ENCODE measurements at places on chromosomes 6 and 20.

DNA sequence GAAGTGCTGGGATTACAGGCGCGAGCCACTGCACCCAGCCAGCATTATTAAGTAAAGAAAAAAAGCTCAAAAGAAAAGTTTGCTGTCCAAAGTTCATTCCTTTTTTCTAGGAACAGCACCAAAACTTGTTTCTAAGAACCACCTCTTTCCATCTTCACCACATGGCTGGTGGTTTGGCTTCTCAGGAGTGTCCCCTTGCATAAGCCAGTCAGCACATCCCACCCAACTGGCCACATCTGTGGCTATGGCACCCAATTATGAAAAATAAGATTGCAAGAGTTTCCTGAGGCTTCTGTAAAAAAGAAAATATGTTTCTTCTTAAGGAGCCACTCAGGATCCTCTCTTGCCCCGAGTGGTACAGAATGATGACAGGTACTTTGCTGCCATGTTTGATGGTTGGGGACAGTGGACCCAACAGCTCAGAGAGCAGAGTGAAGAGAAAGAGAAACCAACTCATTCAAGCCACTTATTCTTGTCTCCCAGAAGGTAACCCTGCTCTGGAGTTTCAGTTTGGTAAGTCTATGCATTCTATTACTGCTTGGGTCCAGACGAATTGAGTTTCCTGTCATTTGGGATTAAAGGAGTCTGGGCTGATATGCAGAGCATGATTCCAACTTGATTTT lies 65.3 kb downstream of the PSMB1 start:
- DNase-seq: no peak

GRCh38 chr6:134431421-134431859 lies 113.5 kb upstream of the SGK1 start:
- peak; percentile 27 for DNase-seq

DNA sequence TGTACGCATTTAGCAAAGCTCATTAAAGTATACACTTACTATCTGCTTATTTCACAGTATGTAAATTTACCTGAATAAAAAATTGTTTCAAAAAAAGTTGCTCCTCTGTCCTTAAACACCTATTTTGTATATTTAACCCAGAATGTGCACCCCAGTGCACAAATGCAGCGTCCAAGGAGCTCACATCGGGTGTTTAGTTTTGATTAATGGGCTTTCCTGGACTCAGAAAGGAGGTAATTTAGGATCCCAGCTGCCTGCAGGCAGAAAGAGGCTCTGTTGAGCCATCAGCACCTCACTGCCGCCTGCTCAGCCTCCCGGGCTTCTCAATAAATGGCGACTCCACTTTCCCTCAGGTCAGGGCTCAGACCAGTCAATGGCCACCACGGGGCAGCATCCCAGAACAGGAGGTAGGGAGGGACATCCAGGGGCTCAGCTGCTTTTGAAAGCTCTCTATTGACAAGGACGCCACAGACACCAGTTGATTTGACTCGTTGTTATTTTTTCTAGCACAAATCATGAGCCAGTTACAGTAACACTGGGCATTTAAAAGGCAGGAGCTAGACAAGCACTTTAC lies 70.2 kb upstream of the TBC1D7 start:
- no peak for DNase-seq

GRCh38 chr20:9441948-9442347 lies 72.4 kb upstream of the LAMP5 start:
- no peak for DNase-seq

DNA sequence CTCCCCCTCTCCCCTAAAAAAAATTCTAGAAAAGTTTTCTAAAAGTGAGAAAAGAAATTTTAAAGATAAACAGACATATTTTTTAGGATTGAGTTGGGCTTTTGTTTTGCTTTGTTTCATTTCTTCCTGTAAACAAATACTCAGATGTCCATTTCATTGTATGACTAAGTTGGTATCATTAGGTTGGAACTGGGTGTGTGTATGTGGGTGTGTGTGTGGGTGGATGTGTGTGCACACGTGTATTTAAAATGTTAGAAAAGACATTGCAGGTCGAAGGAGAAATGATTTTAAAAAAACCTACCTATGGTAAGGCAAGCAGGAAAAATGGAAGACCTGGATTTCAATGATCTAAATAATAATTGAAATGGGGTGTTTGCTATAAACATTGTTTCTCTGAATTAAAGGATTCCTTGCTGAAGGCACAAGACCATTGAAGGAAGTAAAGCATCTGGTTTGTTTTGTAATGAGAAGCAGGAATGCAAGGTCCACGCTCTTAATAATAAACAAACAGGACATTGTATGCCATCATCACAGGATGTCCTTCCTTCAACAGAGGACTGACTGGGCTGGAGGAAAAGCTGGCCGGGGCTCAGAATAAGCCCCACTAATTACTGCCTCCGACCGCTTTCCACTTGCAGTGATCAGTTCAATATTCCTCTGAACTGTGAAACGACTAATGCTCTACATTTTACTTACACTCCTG lies 996 bp upstream of the PRDM1 start:
- DNase-seq: no peak

DNA sequence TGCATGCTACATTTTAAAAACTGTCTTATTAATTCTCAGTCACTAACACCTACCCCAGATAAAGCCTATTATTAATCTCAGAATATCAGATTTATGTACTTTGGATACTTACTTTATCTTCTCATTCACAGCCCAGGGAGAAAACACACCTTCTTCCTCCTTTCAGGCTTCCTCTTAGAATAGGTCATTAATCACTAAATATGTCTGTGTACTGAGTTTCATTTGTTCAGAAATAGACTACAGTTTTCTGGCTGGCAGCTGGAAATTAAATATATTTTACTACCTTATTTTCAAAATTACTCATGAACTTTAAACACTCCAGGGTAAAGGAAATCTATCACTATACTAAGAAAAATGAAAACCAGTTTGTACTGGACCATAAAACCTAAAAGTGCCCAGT lies 147.7 kb upstream of the DST start:
- DNase-seq: no peak

DNA sequence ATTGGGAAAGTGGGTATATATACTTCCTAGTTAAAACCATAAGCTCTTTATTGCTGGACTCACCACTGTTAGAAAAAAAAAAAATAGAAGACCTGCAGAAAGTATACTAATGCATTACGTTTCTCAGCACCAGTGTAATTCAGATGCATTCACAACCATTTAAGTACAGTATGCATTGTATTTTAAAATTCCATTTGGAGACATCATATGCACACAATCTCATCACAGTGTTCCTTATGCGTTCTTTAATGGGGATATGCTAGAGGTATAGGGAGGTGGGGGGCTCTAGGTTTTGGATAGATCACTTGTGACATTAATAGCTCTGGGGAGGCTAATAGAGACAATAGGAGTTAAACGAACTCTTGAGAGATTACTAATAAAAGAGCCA lies 9.4 kb downstream of the TFAP2A start:
- DNase-seq: no peak

DNA sequence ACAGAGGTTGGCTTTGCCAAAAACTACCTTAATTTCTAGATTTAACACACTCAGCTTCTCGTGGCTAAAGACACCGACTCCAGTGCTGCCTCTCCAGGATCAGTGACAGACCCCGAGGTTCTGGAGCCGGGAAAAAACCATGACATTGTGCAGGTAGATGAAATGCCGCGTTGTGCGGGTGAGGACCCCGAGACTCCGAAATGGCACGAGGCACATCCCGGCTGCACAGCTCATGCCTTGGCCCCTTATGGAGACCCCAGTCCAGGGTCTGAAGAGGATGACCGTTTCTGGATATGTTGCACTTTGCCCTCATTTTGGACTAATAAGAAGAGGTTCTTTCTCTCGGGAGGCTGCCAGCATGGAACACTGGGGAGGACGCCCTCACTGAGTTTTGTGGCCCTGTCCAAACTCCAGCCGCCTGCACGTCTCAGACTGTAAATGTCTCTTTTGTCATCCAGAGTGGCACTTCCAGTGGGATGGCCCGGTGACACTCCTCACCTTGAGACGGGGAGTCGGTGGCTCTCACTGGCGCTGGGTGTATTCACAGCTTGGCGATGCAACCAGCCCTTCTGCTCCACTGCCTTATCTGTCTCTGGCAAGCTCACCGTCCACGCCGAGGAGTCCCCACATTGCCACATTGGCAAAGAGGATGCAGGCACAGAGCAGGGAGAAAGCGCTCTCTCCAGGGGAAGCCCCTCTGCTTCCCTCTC lies 245.2 kb downstream of the SMOC2 start:
- DNase-seq: no peak

DNA sequence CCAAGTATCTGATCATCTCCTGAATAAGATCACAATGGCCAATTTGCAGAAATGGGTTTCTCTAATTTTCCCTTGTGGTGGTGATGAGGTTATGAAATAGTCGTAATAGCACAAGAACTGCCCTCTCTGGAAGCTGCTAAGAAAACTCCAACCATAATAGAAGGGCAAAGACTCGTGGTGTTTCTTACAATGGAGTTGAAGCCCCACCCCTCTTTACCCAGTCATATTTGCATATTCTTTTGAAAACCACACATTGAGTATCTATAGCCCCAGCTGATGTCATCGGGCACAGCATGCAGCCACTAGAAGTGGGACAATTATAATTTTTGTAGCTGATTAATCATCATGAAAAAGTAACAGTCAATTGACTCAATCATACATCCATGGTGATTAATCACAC lies 452.1 kb upstream of the POU3F2 start:
- DNase-seq: no peak

DNA sequence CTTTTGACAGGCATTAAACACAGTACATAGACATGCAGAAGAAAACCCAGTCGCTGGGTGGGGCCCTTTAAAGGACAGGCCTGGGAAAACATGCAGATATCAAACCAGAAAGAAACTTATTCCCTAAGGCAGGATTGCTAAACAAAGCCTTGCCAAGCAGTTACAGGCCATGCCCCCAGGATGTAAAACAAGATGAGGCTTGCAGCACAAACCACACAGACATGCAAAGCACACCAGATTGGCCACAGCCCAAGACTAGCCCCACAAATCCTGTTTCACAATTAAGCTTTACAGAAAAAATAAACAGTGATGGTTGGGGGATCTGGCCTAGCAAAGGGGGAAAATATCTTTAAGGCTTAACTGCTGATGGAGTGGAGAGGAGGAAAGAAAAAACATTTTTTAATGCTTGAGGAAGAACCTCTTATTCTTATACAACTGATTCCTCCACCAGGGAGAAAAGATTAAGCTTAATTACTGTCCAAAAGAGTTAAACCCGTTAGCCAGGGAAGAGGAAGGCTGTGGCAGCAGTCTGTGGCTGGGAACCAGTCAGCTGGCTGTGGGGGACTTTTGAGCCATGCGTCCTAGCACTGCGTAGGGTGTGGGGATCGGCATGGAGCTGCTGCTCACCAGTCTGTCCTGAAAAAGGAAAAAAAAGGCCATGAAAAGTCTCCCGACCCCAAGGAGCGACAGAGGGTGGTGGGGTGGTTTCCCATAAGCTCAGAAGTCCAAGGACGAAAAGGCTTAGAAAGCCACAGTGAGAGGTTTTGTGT lies 28.4 kb downstream of the COL19A1 start:
- peak; percentile 40 for DNase-seq

GRCh38 chr20:33005132-33005566 lies 916 bp upstream of the SUN5 start:
- DNase-seq: no peak

GRCh38 chr6:169339025-169339424 lies 85.4 kb upstream of the THBS2 start:
- DNase-seq: no peak

GRCh38 chr6:106714281-106714680 lies 84.9 kb downstream of the QRSL1 start:
- no peak for DNase-seq

DNA sequence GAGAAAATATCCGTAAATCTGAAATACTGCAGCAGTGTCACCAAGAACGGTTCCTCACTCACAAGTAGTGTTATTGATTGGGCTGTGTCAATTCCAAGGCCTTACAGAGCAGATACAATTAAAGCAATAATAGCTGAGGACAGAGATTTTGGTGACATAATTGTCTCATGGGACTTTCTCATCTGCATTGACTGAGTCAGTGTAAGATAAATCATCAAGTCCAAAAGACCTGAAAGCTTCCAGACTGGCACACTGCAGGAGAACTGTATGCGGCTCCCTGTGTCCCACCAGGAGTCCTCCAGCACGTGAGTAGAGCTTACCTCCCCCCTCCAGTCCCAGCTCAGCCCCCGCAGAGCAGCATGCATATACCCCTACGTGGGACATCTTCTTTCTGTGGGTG lies 655.2 kb upstream of the ARID1B start:
- DNase-seq: no peak

GRCh38 chr20:10758446-10758845 lies 84.6 kb upstream of the JAG1 start:
- no peak for DNase-seq

GRCh38 chr6:83354747-83355146 lies 76.1 kb downstream of the ME1 start:
- no peak for DNase-seq

- no peak for DNase-seq
Measured at GRCh38 chr6:166488076-166488685, 98.3 kb downstream of the RAMACL start.

DNA sequence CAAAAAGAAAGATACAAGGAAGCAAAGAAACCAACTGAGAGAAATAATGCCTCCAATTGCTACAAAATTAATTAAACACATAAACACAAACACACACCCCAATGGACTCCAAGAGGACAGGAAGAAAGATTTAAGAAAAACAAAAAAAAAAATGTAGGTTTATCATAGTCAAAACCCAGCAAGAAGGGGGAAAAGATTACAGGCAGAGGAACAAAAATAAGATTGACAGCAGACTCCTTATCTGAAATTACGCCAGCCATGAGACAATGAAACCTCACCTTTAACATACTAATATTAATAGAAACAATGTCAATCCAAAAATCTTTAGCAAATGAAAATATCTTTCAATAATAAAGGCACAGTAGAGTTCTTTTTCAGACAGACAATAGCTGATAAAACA lies 155.8 kb downstream of the RNGTT start:
- no peak for DNase-seq

DNA sequence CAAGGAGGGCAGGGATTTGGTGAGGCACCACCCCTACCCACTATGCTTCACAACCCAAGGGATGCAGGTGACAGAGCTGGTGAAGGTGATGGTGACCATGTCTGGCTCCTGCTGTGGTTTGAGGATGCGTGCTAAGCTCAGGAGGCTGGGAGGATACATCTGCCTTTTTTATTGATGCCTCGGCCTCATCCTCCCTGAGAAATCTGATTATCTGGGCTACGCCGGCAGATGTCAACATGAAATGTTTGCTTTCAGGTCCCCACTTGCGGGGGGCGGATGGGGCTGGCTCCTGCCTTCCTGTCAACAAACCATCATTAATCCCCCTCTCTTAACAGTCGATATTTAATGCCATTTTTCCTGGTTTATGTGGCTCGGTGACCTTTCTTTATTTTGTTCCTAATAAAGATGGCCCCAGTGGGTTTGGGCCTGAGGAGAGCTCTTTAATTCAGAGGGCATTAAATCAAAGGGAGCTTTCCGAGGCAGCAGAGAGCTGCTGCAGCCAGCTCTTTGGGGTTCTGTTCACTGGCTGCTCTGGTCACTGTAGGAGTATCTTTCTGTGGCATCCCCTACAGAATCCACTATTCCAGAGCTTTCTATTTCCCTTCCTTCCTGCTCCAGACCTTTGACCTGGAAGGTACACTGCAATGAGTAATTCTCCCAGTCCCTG lies 33.5 kb upstream of the LRFN2 start:
- no peak for DNase-seq

Measured in astrocyte (in vitro differentiated cells and primary cell).